Hindlimb muscle (tissue), 1 donor: ENCODE measurements at places on chromosomes 13 and 19.

GRCh38 chr13:94323764-94324758, 155.4 kb downstream of the DCT start:
- DNase-seq = no peak

GRCh38 chr19:371501-372168, 27.0 kb upstream of the MIER2 start:
- no peak for DNase-seq

GRCh38 chr19:1452802-1453524, 3.0 kb downstream of the APC2 start:
- no peak for DNase-seq

DNA sequence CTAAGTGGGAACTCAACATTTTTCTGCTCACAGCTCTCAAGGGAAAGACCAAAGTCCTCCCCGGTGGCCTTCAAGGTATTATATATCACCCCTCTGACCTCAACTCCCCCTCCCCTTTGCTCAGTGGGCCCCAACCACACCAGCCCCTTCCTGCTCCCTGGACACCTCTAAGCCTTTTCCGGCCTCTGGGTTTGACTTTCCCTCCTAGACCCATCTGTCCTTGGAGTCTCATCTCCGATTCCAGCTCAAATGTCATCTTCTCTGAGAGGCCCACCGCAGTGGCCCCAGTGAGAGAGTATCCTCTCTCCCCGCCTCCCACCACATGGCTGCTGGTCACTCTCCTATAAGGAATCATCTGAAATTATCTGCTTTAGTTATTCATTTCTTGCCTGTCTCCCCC, 941 bp upstream of the UHRF1 start:
- no peak for DNase-seq

DNA sequence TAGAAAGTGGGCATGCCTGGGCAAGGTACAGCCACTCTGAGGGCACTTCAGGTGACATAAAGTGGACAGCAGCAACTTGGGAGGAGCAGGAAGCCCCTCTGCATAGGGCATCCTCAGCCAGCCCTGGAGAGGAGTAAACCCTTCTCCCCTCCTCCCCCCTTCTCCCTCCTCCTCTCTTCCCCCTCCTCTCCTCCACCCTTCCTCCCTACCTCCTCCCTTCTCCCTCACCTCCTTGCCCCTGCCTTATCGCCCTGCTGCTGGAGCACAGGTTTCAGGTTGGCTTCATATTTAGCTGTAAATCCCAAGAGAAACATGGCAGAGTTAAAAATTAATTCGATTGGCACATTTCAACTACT, 30.5 kb upstream of the ATP12A start:
- no peak for DNase-seq

GRCh38 chr19:28563964-28564921, 648.7 kb downstream of the UQCRFS1 start:
- DNase-seq = no peak

- no peak for DNase-seq
Measured at GRCh38 chr13:95182570-95183265, 118.5 kb downstream of the ABCC4 start.

DNA sequence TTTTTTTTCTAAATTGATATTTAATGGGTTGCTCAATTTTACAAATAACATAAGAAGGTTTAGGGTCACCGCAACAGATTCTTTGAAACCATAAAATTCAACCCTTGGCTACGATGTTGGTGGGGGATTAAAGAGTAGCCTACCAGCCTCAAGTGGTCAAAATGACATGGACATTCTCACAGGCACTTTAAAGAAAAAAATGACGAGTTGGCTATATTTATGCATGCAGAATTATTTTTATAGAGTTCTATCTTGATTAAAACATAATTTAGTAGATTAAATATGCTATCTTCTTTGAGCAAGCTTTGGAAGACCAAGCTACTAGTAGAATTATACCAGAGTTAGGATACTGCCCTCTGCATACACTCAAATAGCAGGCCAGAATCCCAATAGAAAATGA, 293.0 kb downstream of the DCT start:
- DNase-seq = no peak

DNA sequence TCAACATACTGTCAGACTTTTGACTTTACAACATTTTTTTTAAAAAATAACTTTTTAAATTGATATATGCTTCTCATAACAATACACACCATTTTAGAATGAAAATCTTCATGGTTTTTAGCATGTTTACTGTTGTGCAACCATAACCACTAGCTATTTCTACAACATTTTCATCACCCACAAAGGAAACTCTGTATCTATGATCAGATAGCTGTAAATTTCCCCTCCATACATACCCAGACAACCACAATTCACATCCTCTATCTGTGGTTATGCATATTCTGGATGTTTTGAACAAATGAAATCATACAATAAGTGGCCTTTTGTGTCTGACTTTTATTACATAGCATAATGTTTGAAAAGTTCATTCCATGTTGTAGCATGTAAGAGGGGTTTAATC, 1666.0 kb downstream of the EFNB2 start:
- DNase-seq = no peak
